ENCODE measurements at places on chromosomes 7 and 10.

- peak; percentile 43 for DNase-seq
These were observed 61.0 kb downstream of the MEOX2 start for GRCh38 chr7:15625466-15625865.

DNA sequence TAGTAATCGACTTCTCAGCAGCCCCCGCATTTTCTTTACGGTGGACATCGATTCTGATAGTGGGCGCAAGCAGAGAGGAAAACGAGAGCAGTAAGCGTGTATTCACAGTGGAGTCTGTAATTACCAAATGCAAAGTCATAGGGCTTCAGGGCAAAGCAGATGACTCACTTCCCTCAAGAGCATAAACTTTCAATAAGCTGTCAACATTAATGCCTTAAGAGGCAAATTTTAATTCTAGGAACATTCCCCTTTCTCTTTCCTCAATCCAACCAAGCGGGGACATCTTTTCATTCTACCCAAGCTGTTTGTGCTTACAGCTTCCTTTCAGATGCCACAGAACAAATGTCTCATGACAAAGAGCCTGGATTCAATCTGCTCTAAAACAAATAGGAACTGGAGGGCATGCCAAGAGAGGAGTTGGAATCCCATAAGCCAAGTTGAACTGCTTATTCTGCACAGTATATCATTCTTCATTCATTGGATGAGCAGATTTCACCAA is 48.6 kb downstream of the MALSU1 start:
- DNase-seq, result peak; percentile 86

- DNase-seq, result no peak
These were observed 411.3 kb upstream of the SEMA3C start for GRCh38 chr7:81330108-81330507.

DNA sequence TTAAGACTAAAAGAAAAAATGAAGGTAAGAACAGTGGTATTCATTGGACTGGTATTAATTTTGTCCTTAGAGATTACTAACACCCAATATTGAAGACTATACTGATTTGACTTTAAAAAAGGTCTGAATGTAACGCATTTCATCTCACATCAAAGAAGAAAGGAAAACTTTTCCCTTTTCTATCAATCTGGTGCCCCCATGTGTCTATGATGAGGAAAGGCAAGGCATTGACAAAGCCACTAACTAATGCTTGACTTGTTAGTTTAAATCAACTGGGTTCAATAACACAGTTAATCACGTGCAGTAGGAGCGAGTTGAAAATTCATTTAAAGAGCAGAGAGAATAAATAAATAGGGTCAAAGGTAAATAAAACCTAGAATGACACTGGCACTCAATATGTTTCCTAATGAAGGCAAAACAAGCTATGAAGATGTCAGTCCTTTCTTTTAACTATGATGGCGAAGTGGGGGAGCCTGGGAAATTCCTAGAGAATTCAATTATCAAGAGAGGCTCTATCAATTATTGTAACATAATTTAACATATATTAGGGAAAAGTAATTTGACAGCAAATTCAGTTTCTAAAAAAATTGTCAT is 180.9 kb downstream of the ANK3 start:
- DNase-seq, result peak; percentile 60

DNA sequence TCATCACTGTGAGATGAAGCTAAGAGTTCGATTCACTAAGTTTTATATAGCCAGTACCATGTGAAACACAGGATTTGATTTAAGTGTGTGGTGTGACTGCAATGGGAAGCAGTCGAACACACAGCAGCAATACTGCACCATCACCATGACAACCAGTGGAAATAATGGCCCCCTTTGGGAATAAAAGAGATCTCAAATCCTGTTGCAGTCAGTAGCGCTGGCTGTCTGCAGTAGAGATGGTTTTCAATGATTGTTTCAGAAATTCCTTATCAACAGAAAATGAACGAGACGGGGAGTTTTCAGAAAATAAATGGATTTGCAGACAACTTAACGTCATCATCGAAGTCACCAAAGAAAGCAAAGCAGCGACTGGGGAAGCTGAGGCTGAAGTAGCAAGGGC is 91.0 kb downstream of the PTPRE start:
- no peak for DNase-seq

- peak; percentile 77 for DNase-seq
These were observed 65.1 kb downstream of the CALML3 start for GRCh38 chr10:5589661-5590511.

DNA sequence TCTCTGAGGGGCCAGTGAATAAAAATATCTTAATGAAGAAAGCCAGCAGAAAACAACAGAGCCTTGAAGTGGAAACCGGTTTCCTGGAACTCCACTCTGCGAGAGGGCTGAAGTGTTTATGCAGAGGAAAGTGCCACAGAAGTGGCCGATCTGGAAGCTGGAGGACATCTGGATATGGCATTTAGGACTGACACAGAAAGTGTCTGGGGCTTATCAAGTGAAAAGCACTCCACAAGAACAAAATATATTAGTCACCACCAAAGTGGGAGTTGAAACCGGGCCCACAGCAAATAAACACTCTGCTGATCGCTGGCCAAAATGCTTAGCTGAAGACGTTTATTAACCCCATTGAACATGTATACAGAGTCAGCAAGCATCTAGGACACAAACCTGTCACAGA is 7.8 kb downstream of the NOD1 start:
- peak; percentile 85 for DNase-seq

DNA sequence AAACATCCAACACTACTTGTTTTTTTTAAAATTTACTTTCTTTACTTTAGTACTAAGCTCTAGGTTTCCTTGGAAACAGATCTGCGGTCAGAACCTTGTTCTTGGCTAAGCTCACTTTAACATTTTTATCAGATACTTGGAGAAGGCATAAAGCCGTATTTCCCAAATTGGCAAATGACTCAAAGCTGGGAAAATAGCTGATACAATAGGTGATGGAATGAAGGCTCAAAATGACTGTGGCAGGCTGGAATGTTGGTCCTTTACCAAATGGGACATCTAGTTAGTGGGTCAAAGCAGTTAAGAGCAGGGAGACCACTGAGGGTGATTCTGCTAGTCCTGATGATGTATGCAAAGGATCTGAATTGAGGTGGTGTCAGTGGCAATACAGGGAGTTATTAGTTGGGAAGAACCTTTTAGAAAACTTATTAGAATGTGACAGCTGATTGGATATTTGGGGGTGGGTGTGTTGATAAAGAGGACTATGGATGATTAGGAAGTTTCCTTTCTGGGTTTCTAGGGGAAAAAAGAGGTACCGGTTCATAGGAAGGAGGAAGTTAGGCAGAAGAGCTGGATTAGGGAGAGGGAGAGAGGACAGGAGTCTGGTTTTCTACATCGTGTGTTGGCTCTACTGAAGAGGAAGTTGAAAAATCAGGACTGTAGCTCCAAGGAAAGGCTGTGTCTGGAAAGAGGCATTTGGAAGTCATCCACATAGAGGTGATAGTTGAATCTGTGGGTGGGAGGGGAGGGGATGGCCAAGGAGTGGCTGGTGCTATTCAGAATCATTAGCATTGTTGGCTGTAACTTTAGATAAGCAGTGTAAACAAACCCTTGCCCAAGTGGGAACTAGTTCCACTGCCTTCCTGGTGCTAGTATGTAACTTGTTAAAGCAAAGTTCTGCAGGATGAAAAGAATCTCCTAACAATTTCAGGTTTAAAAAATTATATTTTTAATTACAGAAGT is 13.1 kb downstream of the PLCE1 start:
- peak; percentile 94 for DNase-seq

DNA sequence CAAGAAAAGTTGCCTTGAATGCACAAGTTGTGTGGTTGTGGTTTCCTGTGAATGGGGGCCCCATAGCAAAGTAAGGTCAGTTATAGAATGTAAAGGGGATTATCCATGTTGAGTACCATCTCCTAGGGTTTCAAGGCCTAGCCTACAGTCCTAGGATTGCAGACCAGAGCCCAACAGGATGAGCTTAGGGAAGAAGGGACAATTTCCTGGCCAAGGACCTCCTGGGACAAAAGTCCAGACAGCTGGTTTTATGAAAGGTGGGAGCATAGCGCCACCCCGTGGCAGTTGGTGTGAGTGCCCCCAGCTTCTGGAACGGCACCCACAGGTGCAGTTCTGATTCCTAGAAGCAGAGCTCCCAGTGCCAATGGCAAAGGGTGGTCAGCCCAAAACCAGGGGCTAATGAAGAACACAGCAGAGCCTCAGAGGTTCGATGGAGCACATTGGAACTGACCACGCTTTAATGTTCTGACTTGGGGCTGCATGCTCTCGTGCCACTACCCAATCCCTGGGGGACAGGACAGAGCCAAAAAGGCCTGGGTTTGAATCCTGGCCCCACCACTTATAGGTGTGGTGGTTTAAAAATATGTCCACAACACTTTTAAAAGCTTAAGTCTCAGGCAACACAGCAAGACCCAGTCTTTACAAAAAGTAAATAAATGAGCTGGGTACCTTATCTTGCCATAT is 25.8 kb upstream of the TMEM120A start:
- DNase-seq, result peak; percentile 51

- DNase-seq, result no peak
These were observed 11.3 kb upstream of the ATXN7L1 start for GRCh38 chr7:105887569-105888189.

GRCh38 chr10:64576497-64576896 is 1055.3 kb downstream of the REEP3 start:
- no peak for DNase-seq

- peak; percentile 57 for DNase-seq
These were observed 101.6 kb downstream of the NPSR1 start for GRCh38 chr7:34759477-34760125.

GRCh38 chr10:3660753-3661152 is 124.3 kb downstream of the KLF6 start:
- no peak for DNase-seq

GRCh38 chr7:95527033-95527775 is 41.5 kb downstream of the ASB4 start:
- DNase-seq, result peak; percentile 54

DNA sequence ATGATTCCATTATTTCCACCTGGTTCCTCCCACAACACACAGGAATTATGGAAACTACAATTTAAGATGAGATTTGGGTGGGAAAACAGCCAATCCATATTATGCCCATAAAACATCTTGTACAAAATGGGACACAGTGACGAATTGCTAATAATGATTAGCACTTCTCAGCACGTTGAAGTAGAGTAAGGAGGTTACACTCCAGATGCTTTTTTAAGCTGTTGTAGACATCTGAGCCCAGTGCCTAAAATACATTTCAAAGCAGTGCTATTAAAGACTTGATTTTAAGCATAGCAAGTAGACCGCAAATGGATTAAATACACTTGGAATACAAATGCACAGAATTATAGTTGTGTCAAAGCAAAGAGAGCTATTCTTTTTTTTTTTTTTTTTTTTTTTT is 105.9 kb downstream of the AASS start:
- DNase-seq, result no peak

DNA sequence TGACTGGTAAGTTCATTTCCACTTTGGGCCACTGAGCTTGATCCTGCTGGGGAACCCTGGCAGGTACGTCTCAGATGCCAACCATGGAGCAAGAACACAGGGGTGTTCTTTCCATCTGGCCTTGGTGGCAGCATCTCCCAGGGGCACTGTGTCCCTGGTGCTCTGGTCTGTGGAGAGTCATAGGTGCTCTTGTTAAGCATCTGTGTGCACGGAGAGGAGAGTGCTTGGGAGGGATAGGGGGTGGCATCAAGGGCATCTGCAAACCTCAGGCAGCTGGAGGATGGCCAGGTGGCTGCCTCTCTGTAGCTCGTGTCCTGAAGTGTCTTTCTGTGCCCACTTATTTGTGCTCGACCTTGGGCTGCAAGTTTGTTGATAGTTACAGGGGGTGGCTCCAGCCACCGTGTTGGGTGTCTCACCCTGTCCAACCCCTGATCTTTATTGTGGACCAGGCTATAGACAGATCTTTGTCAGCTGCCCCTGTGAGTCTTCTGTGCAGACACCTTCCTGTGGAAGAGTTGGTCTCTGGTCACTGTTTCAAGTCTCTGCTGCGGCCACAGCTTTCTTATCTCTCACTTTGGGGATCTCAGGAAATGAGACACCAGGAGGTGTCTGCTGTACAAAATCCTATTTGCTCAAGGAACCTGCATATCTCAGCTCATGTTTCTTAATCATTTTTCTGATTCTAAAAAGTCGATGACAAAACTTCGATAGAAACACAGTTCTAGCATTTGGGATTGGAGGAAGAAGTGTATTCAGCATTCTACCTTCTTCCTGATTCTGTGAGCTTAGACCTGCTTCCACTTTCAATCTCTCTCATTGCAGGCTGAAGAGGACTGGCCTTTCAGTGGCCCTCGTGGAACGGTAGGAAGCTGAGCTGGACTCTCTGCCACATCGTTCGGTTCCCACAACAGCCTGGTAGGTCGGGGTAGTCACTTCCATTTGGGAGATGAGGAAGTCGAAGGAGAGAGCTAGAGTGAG is 17.2 kb upstream of the GIMAP8 start:
- DNase-seq, result no peak

DNA sequence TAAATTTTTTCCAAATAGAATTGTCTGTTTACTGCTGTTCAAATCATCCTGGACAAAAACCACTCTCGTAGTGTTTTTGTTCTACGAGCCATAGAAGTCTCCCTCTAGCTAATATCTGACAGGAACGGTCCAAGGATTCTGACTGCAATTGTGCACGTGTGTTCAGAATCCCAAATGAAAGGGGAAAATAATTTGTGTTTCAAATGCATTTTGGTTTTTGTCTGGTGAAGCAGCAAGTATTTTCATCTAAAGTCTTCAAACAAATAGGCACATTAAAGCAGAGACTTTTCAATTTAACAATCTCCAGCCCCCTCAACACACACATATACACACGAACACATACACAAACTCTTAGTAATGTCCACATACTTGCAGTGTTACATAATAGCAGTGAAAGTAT is 475 bp downstream of the NEUROD6 start:
- DNase-seq, result no peak

- peak; percentile 31 for DNase-seq
These were observed 195.6 kb downstream of the CUX1 start for GRCh38 chr7:102012941-102013461.

GRCh38 chr10:1413256-1413655 is 324.1 kb downstream of the ADARB2 start:
- DNase-seq, result no peak

DNA sequence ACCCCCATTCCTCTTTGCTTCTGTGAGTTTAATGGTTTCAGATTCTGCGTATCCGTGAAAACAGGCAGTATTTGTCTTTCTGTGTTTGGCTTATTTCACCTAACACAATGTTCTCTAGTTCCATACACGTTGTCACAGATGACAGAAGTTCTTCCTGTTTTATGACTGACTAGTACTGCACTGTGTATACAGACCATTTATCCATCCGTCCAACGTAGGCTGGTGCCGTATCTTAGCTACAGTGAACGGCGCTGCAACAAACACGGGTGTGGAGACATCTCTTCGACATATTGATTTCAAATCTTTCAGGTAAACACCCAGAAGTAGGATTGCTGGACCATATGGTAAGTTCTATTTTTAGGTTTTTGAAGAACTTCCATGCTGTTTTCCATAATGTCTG is 181.7 kb downstream of the PARD3 start:
- no peak for DNase-seq
